Colonic mucosa (tissue), 4 donors: ENCODE measurements at places on chromosomes 11 and 22.

GRCh38 chr11:76279646-76280045 lies 73.3 kb upstream of the WNT11 start:
- H3K36me3 ChIP-seq = no peaks in the 10 kb centered on the region
- no peaks in the 10 kb centered on the region for H3K4me1 ChIP-seq
- H3K27me3 ChIP-seq = no peaks in the 10 kb centered on the region
- H3K4me3 ChIP-seq = no peak overlapping the region

DNA sequence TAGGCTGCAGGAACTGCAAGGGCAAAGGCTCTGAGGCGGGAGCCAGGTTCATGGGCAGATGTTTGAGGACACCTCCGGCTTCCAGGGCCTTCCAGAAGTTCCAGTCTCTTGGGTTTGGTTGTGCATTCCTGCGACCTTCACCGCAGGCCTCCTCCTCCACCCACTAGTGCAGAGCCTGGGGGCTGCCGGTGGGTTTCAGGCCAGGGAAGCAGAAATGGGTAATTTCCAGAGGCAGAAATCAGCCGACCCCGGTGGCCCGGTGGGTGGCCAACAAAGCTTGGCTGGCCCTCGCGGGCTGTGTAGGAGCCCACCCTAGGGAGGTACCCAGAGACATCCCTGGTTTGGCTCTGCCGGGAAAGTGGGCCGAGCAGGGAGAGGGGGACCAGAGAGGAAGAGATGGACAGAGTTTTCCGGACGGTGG lies 417 bp upstream of the PHETA2 start:
- H3K27ac ChIP-seq = peak overlapping the region; percentile 73
- H3K36me3 ChIP-seq = no peaks in the 10 kb centered on the region
- no peaks in the 10 kb centered on the region for H3K27me3 ChIP-seq
- peak overlapping the region; percentile 63 for H3K4me3 ChIP-seq

DNA sequence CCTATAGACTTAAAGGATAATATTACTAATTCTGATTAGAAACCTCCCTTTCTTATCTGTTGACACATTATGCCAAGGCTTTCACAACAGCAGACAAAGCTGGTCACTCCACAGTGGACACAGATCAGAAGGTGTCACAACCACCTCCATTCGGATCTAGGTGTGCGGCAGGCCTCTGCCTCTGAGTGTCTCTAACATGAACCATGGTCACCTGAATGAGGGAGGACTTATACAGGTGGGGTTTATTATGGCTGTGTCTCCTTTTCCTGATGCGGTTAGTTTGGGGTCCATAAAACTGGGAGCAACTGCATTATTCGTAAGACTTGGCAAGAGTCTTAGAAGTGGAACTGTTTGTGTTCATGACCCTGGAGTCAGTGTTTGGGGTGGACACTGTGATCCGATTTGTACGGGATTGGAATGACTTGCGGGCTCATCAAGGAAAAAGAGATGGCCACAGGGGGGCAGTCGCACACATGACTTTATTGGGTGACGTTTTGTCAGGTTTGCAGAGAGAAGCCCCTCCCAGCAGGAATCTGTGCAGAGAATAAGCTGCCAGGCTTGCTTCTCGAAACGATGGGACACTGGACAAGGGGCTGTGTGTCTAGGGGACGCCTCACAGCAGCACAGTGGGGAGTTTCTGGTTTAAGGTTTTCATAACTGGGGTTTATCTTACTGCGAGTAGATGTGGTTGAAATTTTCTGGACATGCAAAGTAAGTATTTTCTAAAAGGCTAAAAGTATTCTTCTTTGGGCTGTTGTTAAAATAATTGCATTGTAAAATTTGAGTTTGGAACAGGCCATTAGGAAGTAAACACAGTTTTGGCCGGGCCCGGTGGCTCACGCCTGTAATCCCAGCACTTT lies 90.6 kb downstream of the GAB4 start:
- no peaks in the 10 kb centered on the region for H3K4me1 ChIP-seq
- peak; percentile 50 for DNase-seq
- H3K36me3 ChIP-seq = no peaks in the 10 kb centered on the region
- H3K27ac ChIP-seq = no peak overlapping the region

DNA sequence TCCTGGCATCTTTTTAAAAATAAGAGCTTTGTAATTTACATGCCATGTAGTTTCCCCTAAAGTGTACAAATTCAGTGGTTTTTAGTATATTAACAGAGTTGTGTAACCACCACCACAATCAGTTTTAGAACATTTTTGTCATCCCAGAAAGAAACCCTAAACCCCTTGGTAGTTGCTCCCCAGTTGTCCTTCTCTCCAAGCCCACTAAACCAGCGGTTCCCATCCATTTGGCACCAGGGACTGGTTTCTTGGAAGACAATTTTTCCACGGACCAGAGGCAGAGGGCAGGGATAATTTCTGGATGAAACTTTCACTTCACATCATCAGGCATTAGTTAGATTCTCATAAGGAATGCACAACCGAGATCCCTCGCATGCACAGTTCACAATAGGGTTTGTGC lies 22.6 kb downstream of the CABIN1 start:
- peaks cover 8% of the 10 kb centered on the region for H3K36me3 ChIP-seq
- no peak for DNase-seq
- no peaks in the 10 kb centered on the region for H3K27me3 ChIP-seq
- H3K27ac ChIP-seq = no peak overlapping the region
- H3K4me3 ChIP-seq = no peak overlapping the region

DNA sequence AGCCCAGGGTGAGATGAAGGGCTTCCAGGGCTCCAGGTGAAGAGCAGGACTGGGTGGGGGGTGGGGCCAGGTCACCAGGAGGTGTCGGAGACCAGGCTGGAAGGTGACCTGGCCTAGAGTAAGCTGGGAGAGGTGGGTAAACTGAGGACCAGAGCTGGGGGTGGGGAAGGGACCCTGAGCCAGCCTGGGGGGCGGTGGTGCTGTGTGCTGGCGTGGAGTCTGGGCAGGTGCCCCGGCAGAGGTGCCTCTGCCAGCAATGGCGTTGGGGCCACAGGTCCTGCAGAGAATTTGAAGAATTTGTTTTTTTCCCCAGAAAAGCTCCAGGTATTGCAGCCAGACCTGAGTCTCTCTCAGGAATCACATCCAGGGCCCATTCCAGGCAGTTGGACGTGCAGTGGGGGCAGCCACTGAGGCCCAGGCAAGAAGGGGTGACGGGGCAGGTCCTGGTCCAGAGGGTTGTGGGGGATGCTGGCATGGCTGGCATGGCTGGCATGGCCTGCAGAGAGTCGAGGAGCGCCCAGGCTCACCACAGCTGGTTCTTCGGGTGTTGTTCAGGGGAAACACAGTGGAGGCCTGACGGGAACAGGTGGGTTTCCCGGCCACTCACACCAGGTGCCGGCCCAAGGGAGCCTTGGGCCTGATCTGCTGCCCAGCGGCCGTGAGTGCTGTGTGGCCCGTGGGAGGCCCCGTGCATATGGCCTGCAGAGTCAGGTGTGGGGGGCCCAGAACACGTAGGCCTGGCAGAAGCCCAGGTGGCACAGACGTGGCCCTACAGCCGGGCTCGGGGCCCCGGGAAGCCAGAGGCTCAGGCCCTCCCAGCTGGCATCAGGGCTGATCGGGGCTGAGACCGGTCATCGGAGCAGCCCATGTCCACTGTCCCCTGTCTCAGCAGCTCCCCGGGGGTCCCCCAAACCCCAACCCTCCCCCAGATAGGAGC lies 6.4 kb upstream of the MUC6 start:
- DNase-seq = no peak
- H3K4me1 ChIP-seq = no peaks in the 10 kb centered on the region
- H3K36me3 ChIP-seq = no peaks in the 10 kb centered on the region
- H3K27me3 ChIP-seq = no peaks in the 10 kb centered on the region

- H3K4me1 ChIP-seq = no peaks in the 10 kb centered on the region
- no peak within 1 kb of the TSS for H3K4me3 ChIP-seq
- DNase-seq = no peak
- H3K27me3 ChIP-seq = peaks cover 28% of the 10 kb centered on the region
Observed at GRCh38 chr22:29719899-29720645, at the start of gene CABP7. CABP7 (plus strand) TSS chr22:29720003; CDS start chr22:29720425, 422 bp downstream.

DNA sequence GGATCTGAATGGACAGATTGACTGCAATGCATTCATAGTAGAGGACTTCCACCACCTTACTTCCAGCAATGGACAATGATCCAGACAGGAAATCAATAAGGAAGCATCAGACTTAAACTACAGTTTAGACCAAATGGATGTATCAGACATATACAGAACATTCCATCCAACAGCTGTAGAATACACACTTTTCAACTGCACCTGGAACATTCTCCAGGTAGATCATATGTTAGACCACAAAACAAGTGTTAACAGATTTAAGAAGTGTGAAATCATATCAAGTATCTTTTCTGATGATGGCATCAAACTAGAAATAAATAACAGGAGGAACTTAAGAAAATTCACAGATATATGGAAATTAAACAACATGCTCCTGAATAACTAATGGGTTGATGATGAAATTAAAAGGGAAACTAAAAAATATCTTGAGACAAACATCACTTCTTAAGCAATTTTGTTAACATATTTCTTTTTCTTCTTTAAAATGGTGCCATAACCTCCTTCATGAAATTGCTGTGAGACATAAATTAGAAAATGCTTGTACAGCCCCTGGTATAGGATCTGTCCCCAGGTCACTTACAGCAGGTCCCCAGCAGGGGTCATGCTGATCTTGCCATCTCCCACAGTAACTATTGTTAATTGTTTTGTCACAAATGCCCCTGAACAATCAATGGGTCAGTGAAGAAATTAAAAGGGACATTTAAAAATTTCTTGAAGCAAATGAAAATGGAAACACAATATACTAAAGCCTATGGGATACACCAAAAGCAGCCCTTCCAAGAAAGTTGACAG lies 100.0 kb upstream of the OR4B1 start:
- H3K27ac ChIP-seq = no peak overlapping the region
- H3K4me1 ChIP-seq = no peaks in the 10 kb centered on the region
- no peak overlapping the region for H3K4me3 ChIP-seq

GRCh38 chr11:111213256-111213655 lies 32.3 kb upstream of the POU2AF2 start:
- no peaks in the 10 kb centered on the region for H3K27me3 ChIP-seq
- no peaks in the 10 kb centered on the region for H3K4me1 ChIP-seq
- H3K36me3 ChIP-seq = no peaks in the 10 kb centered on the region
- no peak for DNase-seq

DNA sequence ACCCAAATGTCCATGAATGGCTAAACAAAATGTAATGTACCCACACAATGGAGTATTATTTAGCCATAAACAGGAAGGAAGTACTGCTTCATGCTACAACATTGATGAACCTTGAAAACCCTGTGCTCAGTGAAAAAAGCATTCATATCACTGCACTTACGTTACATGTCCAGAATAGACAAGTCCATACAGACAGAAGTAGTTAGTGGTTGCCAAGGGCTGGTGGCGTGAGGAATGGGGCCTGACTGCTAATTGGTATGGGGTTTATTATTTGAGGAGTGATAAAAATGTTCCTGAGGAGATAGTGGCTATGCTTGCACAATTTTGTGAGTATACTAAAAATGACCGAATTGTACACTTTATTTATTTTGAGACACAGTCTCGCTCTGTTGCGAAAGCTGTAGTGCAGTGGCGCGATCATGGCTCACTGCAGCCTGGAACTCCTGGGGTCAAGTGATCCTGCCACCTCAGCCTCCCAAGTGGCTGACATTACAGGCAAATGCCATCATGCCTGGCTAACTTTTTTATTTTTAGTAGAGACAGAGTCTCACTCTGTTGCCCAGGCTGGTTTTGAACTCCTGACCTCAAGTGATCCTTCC lies 7.7 kb upstream of the SYVN1 start:
- no peaks in the 10 kb centered on the region for H3K4me1 ChIP-seq
- no peak overlapping the region for H3K4me3 ChIP-seq
- H3K36me3 ChIP-seq = no peaks in the 10 kb centered on the region
- no peak overlapping the region for H3K27ac ChIP-seq

- no peak overlapping the region for H3K27ac ChIP-seq
- H3K4me1 ChIP-seq = no peaks in the 10 kb centered on the region
- H3K27me3 ChIP-seq = no peaks in the 10 kb centered on the region
- no peak for DNase-seq
- H3K4me3 ChIP-seq = no peak overlapping the region
Observed at GRCh38 chr11:110986016-110986415, 259.5 kb upstream of the POU2AF2 start.

DNA sequence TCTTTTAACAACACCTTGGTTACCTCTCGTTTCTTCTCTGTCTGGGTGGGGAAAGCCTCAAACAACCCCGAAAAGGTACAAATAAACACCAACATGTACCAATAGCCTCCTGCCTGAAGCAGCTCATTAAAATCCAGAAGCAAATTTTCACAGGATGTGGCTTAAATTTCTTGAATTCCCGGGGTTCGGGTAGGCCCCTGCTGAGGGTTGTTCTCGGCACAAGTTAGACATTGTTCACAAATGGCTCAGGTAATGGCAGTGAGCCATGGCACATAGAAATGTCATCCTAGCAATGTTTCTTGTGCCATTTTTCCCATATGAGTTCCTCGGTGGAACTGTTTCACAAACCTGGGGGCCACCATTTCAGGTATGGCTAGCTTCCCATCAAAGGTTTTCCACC lies 19.7 kb upstream of the GLYATL1 start:
- H3K36me3 ChIP-seq = no peaks in the 10 kb centered on the region
- H3K4me3 ChIP-seq = no peak overlapping the region
- H3K27me3 ChIP-seq = no peaks in the 10 kb centered on the region
- DNase-seq = no peak

- no peaks in the 10 kb centered on the region for H3K4me1 ChIP-seq
- H3K27ac ChIP-seq = no peak overlapping the region
- H3K27me3 ChIP-seq = no peaks in the 10 kb centered on the region
Observed at GRCh38 chr11:6326303-6326702, 6.0 kb upstream of the CAVIN3 start.

- H3K27me3 ChIP-seq = no peaks in the 10 kb centered on the region
- H3K36me3 ChIP-seq = no peaks in the 10 kb centered on the region
- no peak overlapping the region for H3K27ac ChIP-seq
- no peak overlapping the region for H3K4me3 ChIP-seq
Observed at GRCh38 chr22:20039683-20040325, 18.9 kb downstream of the TANGO2 start.

- no peaks in the 10 kb centered on the region for H3K27me3 ChIP-seq
- no peaks in the 10 kb centered on the region for H3K36me3 ChIP-seq
- no peaks in the 10 kb centered on the region for H3K4me1 ChIP-seq
Observed at GRCh38 chr11:126800009-126800408, 200.6 kb downstream of the KIRREL3 start.

DNA sequence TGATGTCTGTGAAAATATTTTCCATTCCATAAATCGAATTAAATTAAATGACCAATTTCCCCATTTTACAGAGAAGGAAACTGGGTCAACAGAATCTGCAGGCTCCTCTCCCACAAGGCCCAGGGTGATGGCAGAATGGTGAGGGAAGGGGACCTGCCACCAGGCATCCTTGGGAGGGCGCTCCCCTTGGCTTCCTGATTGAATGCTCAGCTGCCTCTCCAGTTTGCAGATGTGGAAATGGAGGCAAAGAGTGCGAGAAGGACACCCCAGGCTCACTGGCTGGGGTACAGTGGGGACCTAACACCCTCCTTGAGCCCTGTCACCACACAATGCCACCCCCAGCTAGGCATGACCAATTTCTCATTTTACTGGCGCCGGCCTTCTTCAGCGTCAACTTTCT lies 28.5 kb upstream of the CSNK1E start:
- no peaks in the 10 kb centered on the region for H3K36me3 ChIP-seq
- DNase-seq = no peak
- no peaks in the 10 kb centered on the region for H3K4me1 ChIP-seq
- no peak overlapping the region for H3K4me3 ChIP-seq
